ENCODE measurements at places on chromosomes 1 and 21. TPM values are rescaled to one million over a fixed set of nuclear protein-coding genes. Genes with fewer than 3 reads are reported as not detected.

The GPR52 gene
- total RNA-seq, result not detected

The NUP210L gene
- total RNA-seq, result not detected

The TRABD2B gene
- 0.34 TPM for total RNA-seq

The KIF26B gene
- 0.16 TPM for total RNA-seq

The OPRD1 gene
- total RNA-seq, result 0.14 TPM

The ESRRG gene
- total RNA-seq, result not detected

The WDR4 gene
- total RNA-seq, result 33.4 TPM

The MTMR11 gene
- 9.6 TPM for total RNA-seq

The FLG2 gene
- not detected for total RNA-seq

The ADAMTSL4 gene
- total RNA-seq, result 4.3 TPM

The LCE2B gene
- total RNA-seq, result not detected

The RGS8 gene
- not detected for total RNA-seq

The PARP1 gene
- 117 TPM for total RNA-seq

The CD34 gene
- total RNA-seq, result 0.17 TPM

The PGBD5 gene
- total RNA-seq, result 0.63 TPM

The FCN3 gene
- not detected for total RNA-seq

The TACSTD2 gene
- total RNA-seq, result not detected

The FNDC5 gene
- 0.95 TPM for total RNA-seq

The BNIPL gene
- total RNA-seq, result 0.11 TPM

The KIF14 gene
- 10.4 TPM for total RNA-seq

The OR2T11 gene
- total RNA-seq, result not detected

The RBM11 gene
- total RNA-seq, result not detected

The TRIM67 gene
- total RNA-seq, result 0.10 TPM

The TFF2 gene
- 0.47 TPM for total RNA-seq

The ADAMTS1 gene
- 0.17 TPM for total RNA-seq

The BCL2L15 gene
- 0.94 TPM for total RNA-seq

The TSACC gene
- total RNA-seq, result 1.4 TPM

The RRAGC gene
- total RNA-seq, result 27.8 TPM

The HRNR gene
- not detected for total RNA-seq

The CPT2 gene
- total RNA-seq, result 9.9 TPM

The WNT2B gene
- 0.22 TPM for total RNA-seq

The PRAMEF20 gene
- not detected for total RNA-seq

The IGSF3 gene
- 24.1 TPM for total RNA-seq

The DMBX1 gene
- total RNA-seq, result 0.71 TPM

The CFHR2 gene
- not detected for total RNA-seq

The LHX8 gene
- 1.1 TPM for total RNA-seq

The TCEA3 gene
- 0.33 TPM for total RNA-seq

Measured in A549 treated with RU486 at 1 μM for 4 hours (cell line).